ENCODE measurements at places on chromosomes 4 and X.

- no peak for DNase-seq
These were observed 58.7 kb upstream of the STARD8 start for GRCh38 chrX:68588602-68589371.

DNA sequence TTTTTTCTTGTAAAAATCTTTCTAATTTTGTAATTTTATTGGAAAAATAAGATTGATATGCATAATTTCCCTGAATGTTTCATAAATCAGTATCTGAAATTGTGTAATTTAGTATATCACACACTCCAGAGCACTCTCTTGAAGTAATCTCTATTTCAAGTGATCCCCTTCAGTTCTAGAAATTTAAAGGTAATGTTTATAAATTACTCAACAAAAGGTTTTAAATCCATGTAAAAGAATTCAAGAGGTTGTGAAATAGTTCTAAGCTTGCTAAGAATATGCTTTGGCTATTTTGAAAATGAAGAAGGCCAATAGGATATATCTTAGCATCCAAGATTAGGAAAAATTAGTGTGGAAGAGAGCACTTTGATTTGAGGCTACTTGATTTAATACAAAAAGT is 28.2 kb downstream of the SMARCAD1 start:
- no peak for DNase-seq

DNA sequence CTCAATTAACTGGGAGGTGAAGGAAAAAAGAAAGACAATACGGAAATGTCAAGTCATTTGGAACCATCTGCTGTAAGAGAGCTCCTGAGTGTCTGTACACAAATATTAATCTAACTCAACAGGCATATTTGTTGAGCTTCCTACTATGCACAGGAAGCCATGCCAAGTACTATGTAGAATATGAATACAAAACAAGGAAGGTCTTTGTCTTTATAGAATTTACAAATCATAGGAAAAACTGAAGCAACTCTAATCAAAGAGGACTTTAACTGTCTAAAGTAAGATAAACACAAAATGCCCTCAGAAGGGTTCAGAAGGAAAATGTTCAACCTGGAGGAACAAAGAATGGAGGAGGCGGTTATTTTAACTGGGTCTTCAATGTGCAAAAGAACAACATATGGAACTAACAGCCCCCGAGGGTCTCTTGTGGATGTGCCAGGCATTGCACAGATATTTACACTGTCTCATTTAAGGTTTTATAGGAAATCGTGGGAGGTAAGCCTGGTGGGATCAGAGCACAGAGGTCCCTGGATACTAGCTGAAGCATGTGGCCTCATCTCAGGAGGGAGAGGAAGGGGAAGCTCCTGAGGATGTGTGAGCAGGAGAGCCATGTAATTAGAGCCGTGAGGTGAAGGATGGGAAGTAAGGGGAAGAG is 5.8 kb downstream of the FAM114A1 start:
- DNase-seq = peak; percentile 50

GRCh38 chr4:134740290-134740689 is 538.7 kb upstream of the PABPC4L start:
- no peak for DNase-seq

GRCh38 chr4:161252520-161253141 is 911.2 kb downstream of the FSTL5 start:
- DNase-seq = no peak

GRCh38 chr4:122360754-122361153 is 18.1 kb upstream of the ADAD1 start:
- no peak for DNase-seq

DNA sequence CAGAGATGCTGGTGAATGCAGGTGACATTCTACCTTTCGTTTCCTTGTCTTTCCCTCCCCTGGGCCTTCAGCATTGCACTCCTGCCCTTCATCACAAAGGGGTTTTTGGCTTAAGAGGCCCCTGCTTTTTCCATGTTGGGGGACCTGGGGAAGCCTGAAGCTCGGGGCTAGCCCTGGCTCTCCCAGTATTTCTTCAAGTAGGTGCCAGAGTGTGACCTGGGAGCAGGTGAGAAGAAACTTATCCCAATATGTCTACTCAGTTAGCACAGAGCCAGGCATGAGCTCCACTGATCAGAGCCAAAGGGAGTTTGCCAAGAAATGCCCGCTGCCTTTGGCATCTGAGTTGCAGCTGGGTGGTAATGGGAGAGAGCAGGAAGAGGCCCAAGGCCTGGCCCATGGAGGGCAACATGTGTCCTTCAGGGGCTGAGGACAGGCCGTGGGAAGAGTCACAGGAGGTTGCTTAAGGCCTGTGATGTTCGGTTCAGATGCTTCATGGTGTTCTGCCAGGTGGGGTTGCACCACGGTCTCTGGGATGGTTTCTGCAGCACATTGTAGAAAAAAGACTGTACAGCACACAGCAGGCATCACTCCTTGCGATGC is 7.6 kb downstream of the PRRG3 start:
- DNase-seq = no peak

DNA sequence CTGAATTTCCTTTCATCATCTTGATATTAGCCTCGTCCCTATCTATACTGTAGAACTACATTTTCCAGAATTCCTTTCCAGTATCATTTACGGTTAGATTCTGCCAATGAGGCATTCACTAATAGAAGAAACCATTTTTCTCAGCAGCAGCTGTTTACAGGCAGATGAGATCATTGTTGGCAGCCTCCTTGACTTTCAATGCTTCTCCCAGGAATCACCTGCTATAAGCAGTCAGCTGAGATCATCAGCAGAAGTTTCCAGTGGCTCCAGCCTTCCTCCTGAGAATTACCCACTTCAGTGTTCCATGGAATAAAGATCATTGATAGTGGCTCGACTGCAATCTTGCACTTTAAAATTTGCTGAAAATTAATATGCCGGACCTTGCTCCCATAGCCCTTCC is 157.3 kb upstream of the TET2 start:
- peak; percentile 68 for DNase-seq

GRCh38 chrX:74779175-74779574 is 146.1 kb downstream of the NEXMIF start:
- no peak for DNase-seq

DNA sequence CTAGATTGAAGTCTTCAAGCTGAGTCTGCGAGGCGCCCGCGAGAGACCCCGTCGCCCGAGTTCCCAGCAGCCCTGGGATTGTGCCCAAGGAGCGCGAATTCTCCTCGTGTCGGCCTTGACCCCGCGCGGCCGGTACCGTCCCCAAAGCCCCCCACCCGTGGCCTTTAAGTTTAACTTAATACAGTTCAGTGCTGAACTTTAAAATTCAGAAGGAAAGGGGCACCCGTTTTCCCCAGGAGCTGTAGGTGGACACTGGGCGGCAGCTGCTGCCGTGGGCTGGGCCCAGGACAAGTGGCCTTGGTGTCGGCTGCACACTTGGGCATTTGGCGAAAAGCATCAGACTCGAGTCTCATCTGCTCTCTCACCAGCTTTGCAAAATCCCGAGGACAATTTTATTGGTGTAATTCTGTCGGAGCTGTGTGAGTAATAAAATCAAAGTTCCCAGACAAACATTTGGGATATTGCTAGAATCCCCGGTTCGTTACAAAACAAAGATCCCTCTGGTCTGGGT is 634 bp downstream of the CWH43 start:
- no peak for DNase-seq

- DNase-seq = no peak
These were observed 773 bp downstream of the DAPP1 start for GRCh38 chr4:99817309-99817890.

- no peak for DNase-seq
These were observed 23.4 kb upstream of the HTRA3 start for GRCh38 chr4:8245884-8246833.

- no peak for DNase-seq
These were observed 40.8 kb upstream of the VEGFD start for GRCh38 chrX:15425024-15425423.

DNA sequence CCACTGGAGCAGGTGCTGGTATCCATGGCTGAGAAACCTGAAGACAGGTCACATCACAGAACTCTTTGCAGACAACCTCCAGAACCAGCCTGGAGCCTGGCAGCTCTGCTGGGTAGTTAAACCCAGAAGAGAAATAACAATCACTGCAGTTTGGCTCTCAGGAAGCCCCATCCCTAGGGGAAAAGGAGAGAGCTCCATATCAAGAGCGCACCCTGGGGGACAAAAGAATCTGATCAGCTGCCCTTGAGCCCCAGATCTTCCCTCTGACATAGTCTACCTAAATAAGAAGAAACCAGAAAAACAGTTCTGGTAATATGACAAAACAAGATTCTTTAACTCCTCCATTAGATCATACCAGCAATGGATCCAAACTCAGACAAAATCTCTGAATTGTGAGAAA is 823.2 kb upstream of the FRG1 start:
- DNase-seq = no peak
